ENCODE measurements at places on chromosomes 1 and 21.
A peak's percentile ranks its signal among the peaks of the same experiment; 100 is the strongest.

- no peak for DNase-seq
These were observed 11.4 kb upstream of the KCNA3 start for GRCh38 chr1:110686188-110686587.

- DNase-seq, result no peak
These were observed at the start of gene LIN28A for GRCh38 chr1:26410706-26411623. LIN28A (plus strand) TSS chr1:26410817; CDS start chr1:26410892, 75 bp downstream.

DNA sequence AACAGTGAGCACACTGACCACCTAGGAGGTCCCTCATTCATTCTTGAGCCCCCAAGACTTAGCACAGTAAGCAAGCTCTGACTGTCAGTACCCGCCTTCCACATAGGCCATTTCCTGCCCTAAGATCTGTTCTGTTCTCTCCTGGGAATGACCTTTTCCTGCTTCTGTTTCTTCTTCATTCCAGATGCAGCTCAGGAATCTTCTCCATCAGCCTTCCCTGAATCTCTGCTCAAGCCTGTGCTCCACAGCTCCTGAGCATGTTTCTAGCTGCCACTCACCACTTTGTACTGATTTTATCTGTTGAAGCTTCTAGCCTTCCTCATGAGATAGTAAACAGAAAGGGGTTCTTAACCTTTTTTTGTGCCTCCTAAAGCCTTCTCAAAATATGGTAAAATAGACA is 56.6 kb downstream of the ZNF281 start:
- no peak for DNase-seq

DNA sequence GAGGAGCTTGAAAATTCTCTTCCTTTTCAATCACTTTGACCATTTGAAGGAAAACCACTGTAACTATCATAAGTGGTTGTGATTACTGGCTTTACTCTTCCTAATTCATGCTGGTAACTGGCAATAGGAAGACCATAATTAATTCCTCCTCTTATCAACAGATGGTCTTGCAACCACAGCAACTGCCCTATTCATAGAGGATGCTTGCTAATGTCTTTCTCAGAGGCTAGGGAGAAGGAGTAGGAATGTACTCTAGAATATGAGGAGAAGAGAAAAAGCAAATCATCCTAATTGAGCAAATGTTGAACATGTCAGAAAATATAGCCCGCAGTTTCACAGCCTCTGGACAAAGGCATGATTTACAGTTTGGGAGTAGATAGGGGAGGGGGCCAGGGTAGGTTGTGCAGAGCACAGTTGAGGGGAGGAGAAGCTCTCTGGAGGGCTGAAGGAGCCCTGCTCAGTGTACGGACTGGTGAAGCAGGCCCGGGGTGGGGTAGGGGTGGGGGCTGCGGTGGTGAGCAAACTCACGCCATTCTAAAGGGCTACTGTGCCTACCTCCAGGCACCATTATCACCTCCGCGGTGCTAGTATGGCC is 192.9 kb downstream of the PCP4 start:
- no peak for DNase-seq

DNA sequence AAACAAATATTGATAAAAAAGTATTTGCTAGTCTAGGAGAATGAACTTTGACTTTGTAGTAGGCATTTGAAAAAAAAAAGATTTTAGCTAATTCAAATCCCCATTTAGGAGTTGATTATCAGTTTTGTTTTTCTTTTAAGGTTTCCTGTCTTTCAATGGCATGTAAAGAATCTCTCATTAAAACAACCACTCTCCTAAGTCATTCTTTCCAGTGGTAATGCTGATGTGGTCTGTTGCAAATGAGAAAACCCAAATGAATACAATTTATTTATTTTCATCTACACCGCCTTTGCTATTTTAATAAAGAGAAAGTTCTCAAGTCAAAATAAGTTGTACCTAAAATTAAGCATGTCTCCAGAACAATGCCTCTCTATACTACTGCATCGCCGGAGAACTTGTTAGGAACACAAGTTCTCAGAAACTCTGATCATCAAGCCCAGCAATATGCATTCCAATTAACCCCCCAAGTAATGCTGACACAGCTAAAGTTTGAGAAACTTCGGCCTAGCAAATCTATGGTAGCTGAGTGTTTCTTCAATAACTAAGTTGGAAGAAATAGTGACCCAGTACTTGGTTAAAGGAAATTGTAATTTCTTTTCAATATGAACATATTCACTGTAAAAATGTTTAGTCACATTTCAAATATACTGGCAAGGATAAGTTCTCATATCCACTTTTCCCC is 255.1 kb downstream of the PTPRC start:
- peak; percentile 52 for DNase-seq

- DNase-seq, result no peak
These were observed 240.9 kb downstream of the FAF1 start for GRCh38 chr1:50719126-50719525.

DNA sequence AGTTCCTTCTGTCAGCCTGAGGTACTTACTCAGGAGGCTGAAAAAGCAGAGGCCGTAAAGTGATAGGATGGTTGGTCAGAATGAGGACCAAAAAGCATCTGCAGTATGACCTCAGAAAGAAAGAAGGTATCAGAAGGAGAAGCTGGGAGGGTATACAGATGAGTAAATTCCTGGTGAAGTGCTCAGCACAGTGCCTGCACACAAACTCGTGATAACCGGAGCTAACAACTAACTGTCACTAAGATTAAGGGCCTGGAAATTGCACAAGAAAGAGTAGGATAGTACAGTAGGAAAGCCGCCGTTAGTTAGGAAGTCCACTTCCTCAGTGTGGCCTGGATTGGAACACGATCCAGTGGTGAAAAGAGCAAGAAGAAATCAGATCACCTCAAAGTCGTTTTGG is 62.6 kb downstream of the VPS26C start:
- no peak for DNase-seq

GRCh38 chr21:34530261-34530660 is 18.3 kb upstream of the KCNE1 start:
- DNase-seq, result peak; percentile 51

DNA sequence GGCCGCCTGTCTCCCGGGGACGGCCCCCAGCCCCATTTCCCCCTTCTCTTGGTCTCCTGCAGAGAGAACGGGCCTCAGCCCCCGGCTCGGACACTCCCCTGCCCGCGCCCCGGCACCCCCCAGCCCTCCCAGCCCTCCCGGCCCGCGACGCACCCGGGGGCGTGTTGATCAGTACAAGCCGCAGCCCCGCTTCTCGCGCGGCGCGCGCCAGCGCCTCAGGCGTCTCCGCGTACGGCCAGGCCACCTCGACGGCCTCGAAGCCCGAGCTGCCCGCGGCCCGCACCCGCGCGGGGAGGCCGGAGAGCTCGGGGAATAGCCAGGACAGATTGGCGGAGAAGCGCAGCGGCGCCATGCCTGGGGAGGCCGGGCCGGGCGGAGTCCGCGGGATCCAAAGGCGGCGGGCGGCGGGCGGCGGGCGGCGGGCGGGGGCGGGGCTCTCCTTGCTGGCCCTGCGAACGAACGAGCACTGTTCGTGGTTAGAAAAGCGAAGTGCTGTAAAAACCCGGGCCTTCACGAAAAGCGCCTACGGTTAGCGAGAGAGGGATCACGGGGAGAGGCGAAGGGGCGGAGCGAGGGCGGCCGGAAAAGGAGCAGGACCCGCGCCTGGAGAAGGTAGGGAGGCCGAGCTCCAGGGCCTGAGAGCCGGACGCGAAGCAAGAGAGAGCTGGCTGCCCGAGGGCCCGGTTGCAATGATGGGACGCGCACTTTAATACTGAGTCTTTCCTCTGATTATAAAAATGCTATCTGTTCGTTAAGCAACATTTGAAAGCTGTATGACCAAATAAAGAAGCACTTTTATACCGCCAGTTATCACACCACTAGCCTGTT is at the start of gene HYI:
TSS of gene HYI (minus strand) at position 490 of the 828 bp plus-strand sequence. CDS start at position 352, 138 bp downstream.
- DNase-seq, result peak; percentile 79

- peak; percentile 27 for DNase-seq
These were observed 76.8 kb upstream of the ANGPTL1 start for GRCh38 chr1:178947677-178947981.

DNA sequence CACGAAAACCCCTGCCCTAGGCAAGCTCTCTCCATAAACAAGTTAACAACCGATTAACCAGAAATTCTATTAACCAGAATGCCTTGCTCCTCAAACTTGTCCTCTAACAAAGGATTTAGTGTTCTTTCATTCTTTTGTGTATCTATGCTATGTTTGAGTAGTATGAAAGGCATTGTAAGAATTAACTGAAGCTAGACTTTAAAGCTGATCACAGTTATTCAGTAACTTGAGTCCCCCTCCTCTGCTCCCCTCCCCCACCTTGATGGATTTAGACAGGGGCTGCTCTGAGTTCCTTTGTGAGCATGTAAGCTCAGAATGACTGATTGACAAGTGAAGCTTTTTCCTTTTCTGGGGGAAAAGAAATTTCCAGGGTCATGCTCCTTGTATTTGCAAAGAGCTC is 257.6 kb downstream of the TTLL7 start:
- peak; percentile 21 for DNase-seq

- no peak for DNase-seq
These were observed 72.2 kb upstream of the PPIH start for GRCh38 chr1:42586016-42586415.

GRCh38 chr21:40200126-40200525 is 332.9 kb downstream of the PCP4 start:
- no peak for DNase-seq

DNA sequence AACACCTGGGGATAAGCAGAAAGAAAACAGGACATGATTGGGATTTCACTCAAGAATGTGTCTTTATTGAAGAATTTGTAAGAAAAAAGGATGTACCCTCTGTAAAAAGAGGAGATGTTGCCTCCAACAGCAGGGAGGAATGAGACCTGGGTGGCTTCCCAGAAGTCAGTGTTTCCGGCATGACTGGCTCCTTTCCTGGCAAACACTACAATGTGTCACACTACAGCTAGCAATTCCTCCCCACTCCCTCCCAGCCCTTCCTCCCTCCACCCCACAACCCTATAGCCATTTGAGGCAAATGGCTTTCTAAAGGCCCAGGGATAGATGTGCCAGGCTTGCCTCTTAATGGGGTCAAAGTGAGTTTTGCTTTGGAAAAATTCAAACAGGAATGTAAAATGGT is 11.5 kb upstream of the COL8A2 start:
- DNase-seq, result peak; percentile 61

- DNase-seq, result no peak
These were observed 7.3 kb upstream of the TMCC2 start for GRCh38 chr1:205220421-205220820.

GRCh38 chr1:168291222-168291837 is 10.7 kb downstream of the TBX19 start:
- DNase-seq, result no peak

GRCh38 chr1:99269321-99269720 is 5.0 kb downstream of the PLPPR4 start:
- no peak for DNase-seq

DNA sequence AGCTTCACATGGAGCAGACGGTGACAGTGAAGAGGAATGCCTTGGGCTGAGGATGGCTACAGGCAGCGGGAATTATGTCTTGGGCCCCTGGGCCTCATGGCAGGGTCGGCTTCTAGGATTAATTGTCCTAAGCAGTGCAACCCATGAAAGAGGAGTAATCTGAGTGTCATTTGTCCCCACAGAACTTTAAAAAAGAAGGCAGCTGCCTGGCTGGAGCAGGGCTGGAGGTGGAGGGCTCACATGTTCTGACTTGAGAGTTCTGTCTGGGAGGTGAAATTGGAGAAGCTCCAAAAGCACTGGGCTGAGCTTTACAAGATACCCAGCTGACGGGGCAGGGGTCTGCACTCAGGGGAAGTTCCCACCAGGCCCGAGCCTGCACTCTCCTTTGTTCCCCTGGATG is 22.6 kb downstream of the CACNA1S start:
- DNase-seq, result no peak

GRCh38 chr1:31011719-31012118 is 53.8 kb downstream of the PUM1 start:
- DNase-seq, result no peak

DNA sequence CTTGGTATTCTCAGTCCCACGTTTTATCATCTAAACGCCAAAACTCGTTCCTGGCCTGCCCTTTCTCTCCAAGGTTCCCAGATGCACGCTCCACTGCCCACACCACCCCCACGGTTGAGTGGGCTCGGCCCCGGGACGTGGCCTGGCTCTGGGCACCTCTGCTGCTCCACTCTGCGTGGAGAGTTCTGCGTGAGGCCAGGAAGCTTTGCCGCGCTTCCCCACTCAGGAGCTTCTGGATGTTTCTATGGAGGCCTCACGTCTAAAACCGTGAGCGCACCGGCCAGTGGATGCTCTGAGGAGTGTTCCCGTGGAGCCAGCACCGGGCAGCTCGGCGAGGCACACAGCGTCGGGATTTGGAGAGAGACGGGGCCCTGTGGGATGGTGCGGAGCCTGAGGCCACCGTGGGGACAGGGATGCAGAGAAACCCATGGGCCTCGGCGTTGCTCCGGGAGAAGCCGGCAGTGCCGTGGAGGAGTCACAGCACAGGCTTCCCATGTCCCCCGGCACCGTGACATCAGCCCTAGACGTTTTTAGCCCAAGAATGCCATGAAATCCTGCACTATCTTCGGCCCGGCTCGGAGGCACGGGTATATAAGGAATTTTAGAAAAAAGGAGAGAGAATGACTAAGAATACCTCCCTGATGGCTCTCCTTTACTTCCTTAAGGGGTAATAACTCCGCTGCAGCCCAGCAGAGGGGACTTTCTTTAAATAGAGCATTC is 125.9 kb downstream of the PRDM16 start:
- no peak for DNase-seq

DNA sequence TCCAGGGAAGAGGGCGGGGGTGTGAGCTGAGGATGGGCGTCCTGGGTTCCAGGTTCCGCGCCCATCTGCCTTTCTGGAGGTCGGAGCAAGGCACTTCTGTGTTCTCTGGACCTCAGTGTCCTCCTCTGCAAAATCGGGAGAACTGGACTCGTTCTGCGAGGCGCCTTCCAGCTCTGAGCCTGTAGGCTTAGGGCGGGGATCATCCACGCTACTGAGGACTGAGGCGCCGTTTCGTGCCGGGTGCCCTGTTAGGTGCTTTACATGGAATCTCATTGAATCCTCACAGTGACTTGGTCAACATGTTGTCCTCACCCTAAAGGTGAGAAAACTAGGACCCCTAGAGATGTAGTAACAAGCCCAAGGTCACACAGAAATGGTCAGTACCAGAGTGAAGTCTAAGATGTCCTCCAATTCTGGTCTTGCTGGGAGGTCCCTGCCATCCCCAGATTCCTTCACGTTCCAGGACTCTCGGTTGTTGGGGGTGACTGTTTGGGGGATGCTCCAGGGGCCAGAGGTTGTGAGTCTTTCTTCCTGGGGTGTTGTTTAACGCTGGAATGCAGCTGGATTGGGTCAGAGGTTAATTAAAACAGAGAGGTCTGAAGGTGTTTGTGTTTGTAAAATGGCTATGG is 677 bp downstream of the PRKAA2 start:
- no peak for DNase-seq

- no peak for DNase-seq
These were observed 12.6 kb upstream of the SERINC2 start for GRCh38 chr1:31400393-31400792.
